ENCODE measurements at places on chromosomes 6 and 20. TPM values are rescaled to one million over a fixed set of nuclear protein-coding genes. Genes with fewer than 3 reads are reported as not detected.

DNA sequence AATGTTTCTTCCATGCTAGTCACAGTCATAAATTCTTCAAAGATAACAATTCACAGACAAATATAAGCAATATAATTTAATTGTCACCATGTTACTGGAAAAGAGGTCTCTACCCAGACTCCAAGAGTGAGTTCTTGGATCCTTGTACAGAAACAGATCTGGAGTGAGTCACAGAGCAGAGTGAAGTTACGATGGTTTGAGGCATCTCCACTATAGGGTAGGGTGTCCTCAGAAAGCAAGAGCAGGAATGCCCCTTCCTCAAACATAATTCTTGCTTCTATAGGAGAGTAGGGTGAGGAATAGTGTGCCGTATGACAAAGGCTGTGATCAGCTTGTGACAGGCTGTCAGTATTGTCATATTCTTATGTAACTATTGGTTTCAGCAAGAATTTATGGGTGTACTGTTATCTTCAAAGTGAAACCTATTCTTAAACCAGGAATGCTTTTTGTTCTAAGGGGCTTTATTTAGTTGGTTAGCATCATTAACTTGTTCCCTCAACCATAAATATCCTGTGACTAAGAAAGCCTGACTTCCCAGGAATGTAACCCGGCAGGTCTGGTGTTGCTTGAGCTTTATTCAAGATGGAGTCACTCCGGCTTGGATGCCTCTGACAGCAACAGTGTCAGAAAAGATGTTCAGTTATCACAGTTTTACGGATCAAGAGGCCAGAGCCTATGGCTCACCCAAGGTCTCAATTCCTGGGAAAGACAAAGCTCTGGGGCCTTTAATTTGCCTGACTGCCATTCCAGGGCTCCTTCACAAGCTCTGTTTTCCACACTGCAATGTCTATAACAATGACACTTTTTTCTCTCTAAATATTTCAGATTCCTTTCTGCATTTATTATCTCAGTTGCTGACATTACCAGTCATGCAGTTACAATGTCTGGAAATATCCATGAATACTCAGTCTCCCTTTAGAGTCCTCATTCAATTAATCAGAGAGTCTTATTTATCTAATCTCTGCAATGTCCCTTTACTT, 298.6 kb downstream of the C6orf118 start:
- DNase-seq, result no peak
- no peaks in the 10 kb centered on the region for H3K27me3 ChIP-seq
- H3K4me3 ChIP-seq, result no peak overlapping the region

GRCh38 chr6:34341481-34341971, 50.9 kb downstream of the NUDT3 start:
- peaks cover 3% of the 10 kb centered on the region for H3K36me3 ChIP-seq
- peaks cover 20% of the 10 kb centered on the region for H3K4me1 ChIP-seq
- peak overlapping the region; percentile 71 for H3K27ac ChIP-seq

GRCh38 chr20:50930976-50931305, 296 bp downstream of the ADNP start:
- peak overlapping the region; percentile 98 for H3K27ac ChIP-seq
- no peaks in the 10 kb centered on the region for H3K27me3 ChIP-seq
- H3K4me1 ChIP-seq, result peaks cover 12% of the 10 kb centered on the region
- H3K4me3 ChIP-seq, result peak overlapping the region; percentile 100
- no peak for DNase-seq

- H3K4me3 ChIP-seq, result no peak overlapping the region
- H3K27ac ChIP-seq, result no peak overlapping the region
- H3K4me1 ChIP-seq, result no peaks in the 10 kb centered on the region
- no peaks in the 10 kb centered on the region for H3K27me3 ChIP-seq
- H3K36me3 ChIP-seq, result no peaks in the 10 kb centered on the region
These were observed 116.8 kb upstream of the SUPT3H start for GRCh38 chr6:45494416-45495135.

DNA sequence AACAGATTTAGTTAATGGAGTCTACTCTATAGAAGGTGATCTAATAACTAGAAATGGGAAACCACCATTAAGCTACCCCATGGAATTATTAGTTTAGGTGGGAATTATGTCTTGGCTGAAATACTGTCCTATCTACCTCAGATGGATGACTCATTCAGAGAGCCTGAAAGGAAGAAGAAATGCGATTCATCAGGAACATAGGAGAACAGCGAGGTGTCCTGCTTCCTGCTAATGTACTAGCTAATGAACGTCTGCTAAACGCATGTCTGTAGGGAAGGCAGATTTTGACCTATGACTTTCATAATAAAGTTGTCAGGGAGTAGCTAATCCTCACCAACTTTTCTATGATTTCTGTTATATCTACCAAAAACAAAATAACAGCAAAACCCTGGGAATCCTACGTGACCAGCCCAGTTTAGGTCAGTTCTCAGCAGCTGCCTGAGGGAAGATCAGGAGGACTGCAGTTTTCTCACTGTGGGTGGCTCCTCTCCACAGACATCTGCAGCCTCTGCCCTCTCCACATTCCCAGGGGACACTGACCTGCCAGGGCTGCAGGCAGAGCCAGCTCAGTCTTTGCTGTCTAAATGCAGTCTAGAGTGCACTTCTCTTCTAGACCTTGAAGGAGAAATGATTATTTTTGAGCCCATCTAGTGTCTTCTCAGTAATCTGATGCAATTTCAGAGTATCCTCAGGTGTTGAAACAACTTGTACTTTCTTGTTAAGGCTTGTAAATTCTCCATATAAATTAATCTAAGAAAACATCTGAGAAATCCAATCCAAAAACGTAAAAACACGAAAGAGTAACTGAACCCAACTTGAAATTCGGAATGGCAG, 18.1 kb upstream of the SFT2D1 start:
- H3K27me3 ChIP-seq, result no peaks in the 10 kb centered on the region
- no peak overlapping the region for H3K4me3 ChIP-seq
- no peaks in the 10 kb centered on the region for H3K4me1 ChIP-seq
- no peak for DNase-seq

DNA sequence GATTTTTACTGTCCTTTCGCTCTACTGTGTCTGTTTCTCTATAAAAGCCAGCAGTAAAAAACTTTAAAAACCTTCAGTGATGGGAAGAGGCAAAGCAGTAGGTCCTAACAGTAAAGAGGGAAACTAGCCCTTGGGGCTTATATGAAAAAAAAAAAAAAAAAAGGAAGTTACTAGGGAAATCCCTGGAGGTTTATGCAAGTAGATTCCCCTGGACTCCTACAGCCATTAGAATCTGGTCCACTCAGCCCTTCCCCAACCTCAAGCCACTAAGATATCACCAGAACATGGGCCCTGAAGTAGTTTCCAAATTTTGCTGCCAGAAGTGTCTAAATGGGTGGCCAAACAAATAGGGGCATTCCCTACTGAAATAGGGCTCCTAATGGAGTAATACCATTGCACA, 70.5 kb upstream of the HINT3 start:
- no peak overlapping the region for H3K27ac ChIP-seq
- DNase-seq, result no peak
- H3K4me1 ChIP-seq, result no peaks in the 10 kb centered on the region
- H3K27me3 ChIP-seq, result no peaks in the 10 kb centered on the region

GRCh38 chr20:46423882-46424482, 17.6 kb upstream of the ELMO2 start:
- H3K36me3 ChIP-seq, result no peaks in the 10 kb centered on the region
- H3K27ac ChIP-seq, result no peak overlapping the region
- no peaks in the 10 kb centered on the region for H3K4me1 ChIP-seq
- DNase-seq, result no peak
- no peaks in the 10 kb centered on the region for H3K27me3 ChIP-seq
- H3K4me3 ChIP-seq, result no peak overlapping the region

DNA sequence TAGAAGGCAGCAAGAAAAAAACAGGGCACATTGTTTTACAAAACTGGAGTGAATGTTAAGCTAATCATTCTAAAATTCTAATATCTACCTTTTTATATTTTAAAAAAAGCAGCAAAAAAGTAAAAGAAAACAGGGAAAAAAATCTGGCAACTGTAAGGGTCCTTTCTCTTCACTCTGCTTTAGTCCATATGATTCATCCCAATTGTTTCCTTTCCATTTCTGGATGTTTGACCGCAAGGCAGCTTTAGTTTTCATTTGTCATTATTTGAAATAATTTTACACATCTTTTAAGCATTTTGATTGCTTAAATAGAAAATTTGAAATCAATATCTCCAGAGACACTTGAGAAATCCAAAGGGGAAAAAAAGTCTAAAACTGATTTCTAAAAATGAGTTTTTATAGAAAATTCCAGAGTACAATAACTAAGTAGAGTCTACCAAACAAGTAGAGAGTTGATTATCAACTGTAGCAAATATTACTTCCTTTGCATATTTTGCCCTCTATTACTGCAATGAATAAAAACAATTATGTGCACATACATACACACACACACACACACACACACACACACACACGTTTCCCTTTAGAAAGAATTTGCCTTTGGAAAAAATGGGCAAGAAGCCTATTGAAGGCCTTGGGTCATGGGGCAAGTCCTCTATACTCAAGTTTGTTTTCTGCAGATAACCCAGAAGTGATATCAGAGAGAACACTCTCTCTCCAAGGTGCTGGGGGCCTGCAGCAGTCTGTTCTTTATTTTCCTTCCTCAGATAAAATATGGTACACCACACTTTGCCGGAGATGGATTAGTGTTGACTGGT, 259.7 kb downstream of the HACE1 start:
- H3K27me3 ChIP-seq, result no peaks in the 10 kb centered on the region
- no peak overlapping the region for H3K4me3 ChIP-seq
- no peak overlapping the region for H3K27ac ChIP-seq
- H3K4me1 ChIP-seq, result no peaks in the 10 kb centered on the region
- H3K36me3 ChIP-seq, result no peaks in the 10 kb centered on the region

- H3K4me1 ChIP-seq, result no peaks in the 10 kb centered on the region
- H3K36me3 ChIP-seq, result no peaks in the 10 kb centered on the region
These were observed 742.4 kb upstream of the CHD6 start for GRCh38 chr20:42360621-42361020.

GRCh38 chr6:33333666-33334065, 16.1 kb upstream of the ZBTB22 start:
- H3K27me3 ChIP-seq, result no peaks in the 10 kb centered on the region
- no peak for DNase-seq
- no peak overlapping the region for H3K4me3 ChIP-seq
- H3K4me1 ChIP-seq, result no peaks in the 10 kb centered on the region
- H3K27ac ChIP-seq, result no peak overlapping the region

Gene VNN1
- 268 TPM for polyA plus RNA-seq

Gene HLA-DQB1
- 181 TPM for polyA plus RNA-seq

Gene DEFB132
- not detected for polyA plus RNA-seq

Gene NKX2-4
- not detected for polyA plus RNA-seq

Gene TTK
- polyA plus RNA-seq, result not detected

Data from small intestine (tissue), 16 donors.